NCI-H2029 (cell line): ENCODE measurements at places on chromosomes 6 and 20.

DNA sequence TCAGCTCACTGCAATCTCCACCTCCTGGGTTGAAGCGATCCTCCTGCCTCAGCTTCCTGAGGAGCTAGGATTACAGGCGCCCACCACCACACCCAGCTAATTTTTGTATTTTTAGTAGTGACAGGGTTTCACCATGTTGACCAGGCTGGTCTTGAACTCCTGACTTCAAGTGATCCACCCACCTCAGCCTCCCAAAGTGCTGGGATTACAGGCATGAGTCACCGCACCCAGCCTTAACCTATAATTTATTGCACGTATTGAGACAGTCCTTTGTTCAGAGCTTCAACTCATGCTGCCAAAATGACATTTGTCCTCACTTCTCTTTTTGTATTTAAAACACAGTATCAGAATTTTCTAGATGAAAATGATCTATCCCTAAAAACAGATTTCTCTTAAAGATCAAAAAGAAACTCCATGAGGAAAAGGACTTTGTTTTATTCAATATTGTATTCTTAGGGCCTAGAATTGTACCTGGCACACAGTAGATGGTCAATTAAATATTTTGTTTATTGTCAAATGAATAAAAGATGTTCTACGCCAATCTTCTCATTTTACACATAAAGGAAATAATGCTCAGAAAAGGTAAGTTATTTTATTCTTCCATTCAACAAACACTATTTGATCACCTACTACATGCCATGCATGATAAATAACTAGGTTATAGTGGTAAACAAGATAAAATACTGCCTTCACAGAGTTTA, 10.8 kb downstream of the SERAC1 start:
- no peak for DNase-seq

DNA sequence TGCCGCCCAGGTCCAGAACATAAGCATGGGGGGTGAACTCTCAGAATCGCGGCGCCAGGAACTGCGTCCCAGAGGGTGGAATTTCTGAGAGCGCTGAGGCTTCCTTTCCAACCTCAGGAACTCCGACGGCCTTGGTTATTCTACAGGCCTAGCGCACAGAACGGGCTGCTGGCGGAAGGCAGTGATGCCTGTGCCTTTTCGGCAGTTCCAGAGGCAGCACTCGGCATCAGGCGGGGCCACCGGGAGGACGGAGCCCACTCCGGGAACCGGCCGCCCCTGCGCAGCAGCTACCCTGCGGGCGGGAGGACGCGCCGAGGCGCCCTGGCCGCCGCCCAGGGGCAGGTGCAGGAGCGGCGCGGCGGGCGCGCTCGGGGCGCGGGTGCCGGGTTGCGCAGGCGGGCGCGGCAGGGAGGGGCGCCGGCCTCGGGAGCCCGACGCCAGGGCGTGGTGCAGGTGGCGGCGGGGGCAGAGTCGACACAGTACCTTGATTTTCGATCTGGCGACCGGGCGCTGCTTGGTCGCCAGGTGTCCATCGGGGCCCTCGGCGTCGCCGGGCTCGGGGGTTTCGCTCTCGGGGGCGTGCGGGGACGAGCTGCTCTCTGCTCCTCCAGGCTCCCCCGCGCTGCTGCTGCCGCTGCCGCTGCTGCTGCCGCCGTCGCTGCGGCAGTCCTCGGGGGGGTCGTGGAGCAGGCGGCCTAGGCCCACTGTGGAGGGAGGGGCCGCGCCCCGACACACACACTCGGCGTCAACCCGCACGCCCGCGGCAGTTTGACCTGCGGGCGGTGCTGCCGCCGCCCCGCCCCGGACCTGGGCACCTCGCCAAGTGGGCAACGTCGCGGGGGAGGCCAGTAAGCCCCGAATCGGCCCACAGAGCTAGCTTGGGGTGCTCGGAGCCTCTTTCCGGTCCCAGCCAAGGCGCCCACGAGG, 1.3 kb downstream of the OVOL2 start:
- peak; percentile 53 for DNase-seq

DNA sequence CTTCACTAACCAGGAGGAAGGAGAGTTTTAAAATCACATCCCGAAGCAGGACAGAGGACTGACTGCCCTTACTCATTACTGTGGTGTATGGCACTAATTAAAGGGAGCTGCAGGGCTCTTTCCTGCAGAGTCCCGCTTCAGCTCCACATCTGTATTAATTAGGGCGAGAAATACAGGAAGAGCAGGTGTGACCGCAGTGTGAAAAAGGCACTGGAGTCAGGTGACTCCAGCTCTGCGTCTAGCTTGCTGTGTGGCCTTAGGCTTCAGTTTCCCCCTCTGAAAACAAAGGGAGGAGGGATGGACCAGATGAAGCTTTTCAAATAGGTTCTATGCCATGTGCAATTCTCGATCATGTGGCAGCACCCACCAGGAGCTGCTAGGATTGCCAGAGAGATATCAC, 34.0 kb downstream of the KIAA1755 start:
- peak; percentile 10 for DNase-seq

GRCh38 chr6:88867841-88868731, 95.3 kb downstream of the RNGTT start:
- DNase-seq, result no peak

- DNase-seq, result no peak
Observed at GRCh38 chr6:118933855-118934460, 1.0 kb downstream of the MCM9 start.
